ENCODE measurements at places on chromosomes 7 and 10.

GRCh38 chr7:23383225-23383624, 84.1 kb downstream of the MALSU1 start:
- no peak for DNase-seq

DNA sequence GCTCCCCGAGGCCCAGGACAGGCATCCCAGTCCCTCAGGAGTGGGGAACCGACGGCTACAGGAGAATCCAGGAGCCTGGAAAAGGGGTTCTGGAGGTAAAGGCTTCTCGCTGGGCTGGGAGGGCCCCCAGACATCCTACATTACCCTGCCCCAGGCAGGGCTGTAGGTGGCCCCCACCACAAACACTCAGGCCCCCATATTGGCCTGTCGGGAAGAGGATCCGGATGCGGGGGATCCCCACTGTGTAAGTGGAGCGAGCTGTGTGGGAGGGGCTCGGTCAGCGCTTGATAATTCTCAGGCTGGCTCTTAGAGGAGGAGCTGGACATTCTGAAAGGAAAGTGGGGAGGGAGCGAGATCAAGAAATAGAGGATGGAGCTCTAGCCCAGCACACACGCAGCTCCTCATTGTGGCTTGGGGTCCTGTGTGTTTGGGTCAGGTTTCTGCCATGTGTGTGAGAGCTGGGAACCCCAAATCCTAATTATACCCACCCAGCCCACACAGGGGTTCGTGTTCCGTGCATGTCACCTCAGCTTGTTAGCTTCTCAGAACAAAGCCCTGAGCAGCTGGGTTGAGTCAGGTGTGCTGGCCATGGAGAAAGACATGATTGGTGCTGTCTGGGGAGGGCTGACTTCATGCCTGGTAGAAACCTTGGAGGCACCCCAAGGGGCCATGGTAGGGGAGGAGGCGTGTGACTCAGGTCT, 49.4 kb downstream of the ZNF467 start:
- no peak for DNase-seq

- no peak for DNase-seq
Observed at GRCh38 chr7:23852135-23852534, 142.1 kb downstream of the STK31 start.

- DNase-seq = no peak
Observed at GRCh38 chr7:2022021-2022409, 210.7 kb downstream of the MAD1L1 start.

GRCh38 chr7:126570845-126571244, 681.9 kb downstream of the GRM8 start:
- no peak for DNase-seq

- DNase-seq = no peak
Observed at GRCh38 chr10:77500754-77501151, 136.9 kb downstream of the KCNMA1 start.

All from activated CD4-positive, alpha-beta T cell treated with anti-CD3 and anti-CD28 coated beads for 24 hours (primary cell).